Cardiac muscle cell (in vitro differentiated cells and primary cell): ENCODE measurements at places on chromosomes 3 and 15. TPM values are rescaled to one million over a fixed set of nuclear protein-coding genes. Genes with fewer than 3 reads are reported as not detected.

GRCh38 chr3:169103951-169104941 lies 559.3 kb downstream of the MECOM start:
- DNase-seq = peak; percentile 80

- no peak for DNase-seq
Measured at GRCh38 chr3:176521531-176522175, 675.6 kb downstream of the TBL1XR1 start.

Gene APBA2
- 20.5 and 22.8 TPM in 2 replicates for polyA plus RNA-seq

GRCh38 chr3:159825216-159825854 lies 163.3 kb upstream of the IL12A start:
- peak; percentile 27 for DNase-seq

DNA sequence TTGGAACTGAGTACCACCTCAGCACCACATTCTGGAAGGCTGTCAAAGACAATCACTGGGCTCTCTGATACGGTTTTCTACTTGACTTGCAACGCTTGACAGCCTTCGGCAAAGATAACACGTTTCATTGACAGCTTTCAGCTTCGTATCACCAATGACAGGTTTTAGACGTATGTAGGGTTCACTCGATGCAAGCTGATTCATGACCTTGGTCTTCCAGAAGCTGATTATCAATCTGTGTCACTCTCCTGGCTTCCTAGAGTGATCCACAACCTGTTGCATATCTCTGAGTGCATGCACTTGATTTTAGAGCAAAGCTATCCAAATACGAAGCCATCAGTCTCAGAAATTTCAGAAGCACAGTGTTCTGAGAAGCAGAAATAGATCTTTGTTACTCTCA lies 381.6 kb downstream of the FEZF2 start:
- no peak for DNase-seq

Gene IGDCC3
- 41.1 and 52.4 TPM in 2 replicates for polyA plus RNA-seq

GRCh38 chr15:100901702-100902435 lies 17.3 kb upstream of the LRRK1 start:
- peak; percentile 43 for DNase-seq

DNA sequence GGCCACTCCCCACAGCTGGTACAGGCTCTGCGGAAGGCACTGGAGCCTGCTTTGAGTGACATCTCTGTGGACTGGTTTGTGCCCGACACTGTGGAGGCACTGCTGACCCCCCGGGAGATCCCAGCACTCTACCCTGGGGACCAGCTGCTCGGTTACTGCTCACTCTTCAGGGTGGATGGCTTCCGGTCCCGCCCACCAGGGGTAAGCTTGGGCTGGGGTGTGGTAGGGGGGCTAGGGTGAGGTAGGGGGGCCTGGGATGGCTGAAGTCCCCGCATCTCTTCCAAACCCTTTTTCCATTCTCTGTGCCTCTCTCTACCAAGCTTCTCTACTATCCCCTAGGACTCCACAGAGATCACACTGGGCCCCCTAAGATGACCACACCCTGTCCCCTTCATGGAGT lies 7.8 kb downstream of the VWA5B2 start:
- DNase-seq = no peak

DNA sequence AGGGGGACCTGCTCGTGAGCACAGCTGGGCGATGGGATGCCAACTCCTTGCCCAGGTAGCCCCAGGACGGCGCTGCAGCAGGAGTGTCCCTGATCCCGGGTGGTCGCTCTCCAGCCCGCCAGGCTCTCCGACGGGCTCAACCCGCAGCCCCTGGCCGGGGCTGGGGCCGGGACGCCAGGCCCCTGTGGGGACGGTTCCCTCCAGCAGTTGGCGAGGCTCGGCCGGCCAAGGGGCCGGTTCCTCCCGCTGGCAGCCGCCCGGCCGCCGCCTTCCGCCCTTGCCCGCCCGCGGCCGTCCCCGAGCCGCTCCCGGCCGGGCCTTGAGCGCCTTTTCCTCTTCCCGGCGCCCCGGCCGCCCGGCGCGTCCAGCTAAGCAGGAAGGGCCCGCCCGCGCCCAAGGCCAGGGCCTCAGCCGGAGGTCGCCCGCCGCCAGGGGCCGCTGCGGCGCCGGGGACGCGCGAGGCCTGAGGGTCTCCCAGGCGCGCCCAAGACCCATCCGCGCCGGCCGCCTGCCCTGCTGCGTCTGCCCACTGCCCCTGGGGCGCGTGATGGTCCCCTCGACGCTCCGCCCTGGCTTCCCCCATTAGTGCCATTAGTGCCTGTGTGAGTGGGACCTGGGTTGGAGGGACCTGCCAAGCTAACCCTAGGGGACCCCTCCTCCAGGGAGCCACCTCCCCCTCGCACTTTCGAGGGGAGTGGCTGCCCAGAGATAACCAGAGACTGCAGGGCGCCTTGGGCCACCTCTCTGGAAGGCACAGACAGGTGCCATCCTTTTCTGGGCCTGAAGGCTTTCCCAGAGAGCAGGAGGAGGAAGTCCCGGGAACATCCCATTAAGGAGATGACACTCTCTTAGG lies 106.4 kb downstream of the FBLN2 start:
- peak; percentile 64 for DNase-seq

- no peak for DNase-seq
Measured at GRCh38 chr3:27985369-27986035, 255.9 kb upstream of the CMC1 start.

Gene SNX33
- polyA plus RNA-seq = 9.5 and 12.5 TPM in 2 replicates

Gene LRRIQ4
- 0.34 TPM in 1 of 2 replicates, not detected in the other for polyA plus RNA-seq

DNA sequence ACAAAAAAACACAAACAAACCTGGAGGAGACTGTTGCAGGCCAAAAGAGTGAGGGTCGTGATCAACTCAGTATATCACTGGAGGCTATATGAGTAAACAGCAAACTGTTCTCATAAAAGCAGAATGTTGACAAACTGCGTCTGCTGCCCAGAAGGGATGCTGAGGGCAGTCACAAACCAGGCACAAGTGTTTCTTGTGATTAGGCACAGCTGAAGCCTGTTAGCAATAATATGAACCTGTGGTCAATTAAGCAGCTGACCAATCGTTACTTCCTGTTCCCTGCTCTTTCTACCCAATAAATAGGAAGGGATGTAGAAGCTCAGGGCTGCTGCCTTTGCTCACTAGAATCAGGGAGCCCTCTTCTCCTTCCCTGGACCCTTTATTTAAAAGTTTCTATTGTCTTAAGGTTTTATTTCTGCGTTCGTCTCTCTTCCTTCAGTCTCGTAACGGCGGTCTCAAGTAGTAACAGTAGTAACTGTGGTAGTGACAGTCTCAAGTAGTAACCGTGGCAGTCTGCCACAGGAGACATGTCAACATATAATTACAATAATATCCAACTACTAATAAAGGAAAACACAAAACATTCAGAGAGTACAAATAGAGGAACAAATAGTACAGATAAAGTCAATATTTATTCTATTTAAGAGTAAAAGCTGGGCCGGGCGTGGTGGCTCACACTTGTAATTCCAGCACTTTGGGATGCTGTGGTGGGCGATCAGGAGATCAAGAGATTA lies 698.4 kb upstream of the CCDC54 start:
- no peak for DNase-seq

DNA sequence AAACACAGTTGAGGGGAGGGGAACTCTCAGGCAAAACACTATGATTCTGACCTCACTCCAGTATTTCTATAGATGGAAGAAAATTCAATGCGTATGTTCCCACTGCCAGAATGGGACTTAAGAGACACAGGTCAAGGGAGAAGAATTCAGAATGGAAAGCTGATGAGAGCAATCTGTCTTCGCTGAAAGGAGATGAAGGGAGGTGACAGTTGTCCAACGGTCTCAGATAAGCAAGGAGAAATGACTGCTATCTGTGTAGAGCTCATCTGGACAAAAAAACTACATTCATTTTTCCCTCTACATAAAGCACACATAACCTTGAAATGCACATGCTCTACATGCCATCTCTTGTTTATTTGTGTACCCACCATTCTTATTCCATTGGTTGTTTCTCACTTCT lies 405.1 kb downstream of the LSAMP start:
- no peak for DNase-seq

DNA sequence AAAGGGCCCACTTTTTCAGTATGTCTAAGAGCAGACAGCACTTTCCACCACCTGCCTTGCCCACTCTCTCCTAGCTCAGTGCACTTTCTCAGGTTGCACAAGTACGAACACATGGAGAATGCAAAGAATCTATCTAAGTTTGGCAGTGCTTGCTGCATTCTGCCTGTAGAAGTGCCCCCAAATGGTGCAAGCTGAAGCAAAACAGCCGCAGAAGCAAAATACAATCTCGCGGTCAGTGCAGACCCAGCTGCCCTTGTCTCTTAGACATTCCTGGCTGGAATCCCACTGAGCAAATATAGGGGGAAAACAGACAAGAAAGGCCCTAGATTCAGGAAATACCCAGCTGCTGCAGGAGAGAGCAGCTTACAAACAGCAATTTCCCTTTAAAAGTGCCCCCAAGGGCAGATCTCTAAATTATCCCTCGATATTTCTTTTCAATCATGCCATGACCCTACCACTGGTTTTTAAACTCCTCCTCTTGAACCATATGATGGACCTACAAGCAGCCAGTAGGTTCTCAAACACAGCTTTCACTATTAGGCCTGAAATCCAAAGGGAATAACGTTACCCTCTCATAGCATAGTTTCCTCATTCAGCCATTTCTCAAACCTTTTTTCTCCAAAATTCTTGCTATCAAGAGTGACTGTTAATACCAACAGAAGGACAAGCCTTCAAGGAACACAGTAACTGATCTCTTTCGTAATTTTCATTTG lies 67.0 kb downstream of the TNIK start:
- peak; percentile 74 for DNase-seq

DNA sequence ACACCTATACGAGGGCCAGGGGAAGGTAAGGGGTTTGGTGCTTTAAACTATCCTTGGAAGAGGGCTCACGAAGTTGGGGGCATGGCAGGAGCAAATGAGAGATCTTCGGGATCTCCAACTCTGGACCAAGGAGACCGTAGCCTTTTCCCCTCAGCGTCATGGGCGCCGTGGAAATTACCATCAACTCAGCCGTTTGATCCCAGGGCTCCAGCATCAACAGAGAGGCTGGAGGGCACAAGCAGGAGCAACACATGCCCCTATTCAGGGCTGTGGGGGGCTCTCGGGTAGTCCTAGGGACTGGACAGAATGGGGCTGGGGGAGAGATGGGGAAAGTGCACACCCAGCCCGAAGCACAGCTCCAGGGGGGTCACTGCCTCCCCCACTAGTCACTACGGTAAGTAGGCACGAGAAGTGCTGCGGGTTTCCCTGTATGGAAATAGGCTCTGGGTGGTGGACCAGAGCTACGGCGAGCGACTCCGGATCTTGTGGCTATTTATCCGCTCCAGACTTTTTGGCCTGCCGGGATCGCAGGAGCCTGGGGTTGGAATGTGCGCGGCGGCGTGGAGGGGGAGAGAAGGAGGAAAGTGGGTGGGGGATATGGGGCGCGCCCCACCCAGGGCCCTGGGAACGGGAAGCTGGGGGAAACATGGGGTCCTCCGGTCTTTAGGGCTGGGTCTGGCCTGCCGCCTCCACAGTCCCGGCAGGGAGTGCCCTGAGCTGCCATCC lies 539 bp upstream of the LAMB2 start:
- DNase-seq = peak; percentile 91

GRCh38 chr15:56918046-56918938 lies at the start of gene TCF12:
Gene TCF12, plus strand, starts transcription at chr15:56918644. Its CDS starts 1,270 bp downstream, at chr15:56919914.
- DNase-seq = peak; percentile 97

Gene C3orf85
- polyA plus RNA-seq = not detected in 2 replicates

DNA sequence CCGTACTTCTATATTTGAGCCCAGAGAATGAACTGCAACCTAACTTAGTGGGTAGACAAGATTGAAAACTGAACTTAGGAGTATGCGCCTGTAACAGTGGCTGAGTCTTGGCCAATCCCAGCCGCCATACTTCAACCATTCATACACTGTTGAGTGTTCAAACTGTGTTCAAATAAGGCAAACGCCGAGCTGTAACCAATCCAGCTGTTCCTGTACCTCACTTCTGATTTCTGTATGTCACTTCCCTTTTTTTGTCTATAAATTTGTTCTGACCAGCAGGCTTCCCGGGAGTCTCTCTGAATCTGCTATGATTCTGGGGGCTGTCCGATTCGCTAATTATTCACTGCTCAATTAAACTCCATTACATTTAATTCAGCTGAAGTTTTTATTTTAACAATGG lies 58.6 kb upstream of the TPM1 start:
- no peak for DNase-seq

- no peak for DNase-seq
Measured at GRCh38 chr3:108102420-108103039, 11.7 kb upstream of the CD47 start.

GRCh38 chr3:119809249-119810017 lies 27.5 kb downstream of the NR1I2 start:
- DNase-seq = no peak

DNA sequence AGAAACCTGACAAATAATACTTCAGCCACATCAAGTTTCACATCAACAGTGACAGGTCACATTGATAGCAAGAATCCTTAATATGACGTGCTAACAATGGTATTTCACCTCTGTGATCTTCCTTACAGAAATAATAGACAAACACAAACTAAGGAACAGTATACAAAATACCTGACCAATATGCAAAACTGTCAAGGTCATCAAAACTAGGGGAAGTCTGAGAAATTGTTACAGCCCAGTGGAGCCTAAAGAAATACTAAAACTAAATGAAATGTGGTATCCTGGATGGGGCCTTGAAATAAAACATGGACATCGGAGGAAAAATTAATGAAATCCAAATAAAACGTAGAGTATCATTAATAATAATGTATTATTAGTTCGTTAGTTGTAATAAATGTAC lies 422.0 kb upstream of the ZNF385D start:
- no peak for DNase-seq

Gene GCNT3
- polyA plus RNA-seq = 0.23 TPM in 1 of 2 replicates, not detected in the other

- no peak for DNase-seq
Measured at GRCh38 chr3:42195879-42196330, 70.1 kb downstream of the CCK start.

GRCh38 chr3:136982520-136983138 lies 24.8 kb downstream of the IL20RB start:
- no peak for DNase-seq

GRCh38 chr15:34644061-34644460 lies 60.6 kb upstream of the GOLGA8B start:
- DNase-seq = peak; percentile 67

DNA sequence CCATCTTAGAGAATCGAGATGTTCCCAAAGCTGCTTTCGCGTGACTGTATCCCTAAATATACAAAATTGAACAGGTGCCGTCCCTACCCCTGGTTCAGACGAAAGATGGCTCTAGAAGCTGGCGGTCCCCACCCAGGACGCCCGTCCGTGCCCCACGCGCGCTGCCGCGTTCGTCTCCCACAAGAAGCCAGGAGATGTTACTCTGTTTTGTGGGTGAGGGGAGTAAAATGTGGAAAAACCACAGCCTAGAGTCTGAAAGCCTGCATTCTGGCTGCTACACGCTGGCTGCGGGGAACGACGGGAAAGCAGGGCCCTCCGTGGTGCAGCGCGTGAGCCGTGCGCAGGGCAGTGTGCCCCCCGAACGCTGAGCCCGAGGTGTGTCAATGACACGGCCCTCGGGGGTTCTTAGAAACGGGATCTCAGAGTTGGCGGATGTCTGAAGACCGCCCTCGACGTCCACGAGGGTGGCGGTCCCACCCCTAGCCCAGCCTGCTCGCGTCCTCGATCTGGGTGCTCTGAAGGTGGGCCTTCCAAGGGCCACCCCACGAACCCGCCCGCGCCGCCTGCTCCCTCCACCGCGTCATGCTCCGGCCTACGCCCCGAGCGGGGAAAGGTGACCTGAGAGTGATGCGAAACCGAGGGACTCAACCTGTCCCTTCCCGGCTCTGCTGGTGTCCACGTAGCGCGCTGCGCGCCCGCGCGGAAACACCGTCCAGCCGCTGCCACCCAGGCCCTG lies 95.6 kb downstream of the OCA2 start:
- DNase-seq = no peak

GRCh38 chr3:64827431-64827830 lies 139.6 kb upstream of the ADAMTS9 start:
- no peak for DNase-seq
